CD8-positive, alpha-beta memory T cell (primary cell): ENCODE measurements at places on chromosomes 4 and X. TPM values are rescaled to one million over a fixed set of nuclear protein-coding genes. Genes with fewer than 3 reads are reported as not detected.
A peak's percentile ranks its signal among the peaks of the same experiment; 100 is the strongest.

UGT8 gene
- 0.46 TPM for total RNA-seq

TEX13B gene
- total RNA-seq = not detected

DNA sequence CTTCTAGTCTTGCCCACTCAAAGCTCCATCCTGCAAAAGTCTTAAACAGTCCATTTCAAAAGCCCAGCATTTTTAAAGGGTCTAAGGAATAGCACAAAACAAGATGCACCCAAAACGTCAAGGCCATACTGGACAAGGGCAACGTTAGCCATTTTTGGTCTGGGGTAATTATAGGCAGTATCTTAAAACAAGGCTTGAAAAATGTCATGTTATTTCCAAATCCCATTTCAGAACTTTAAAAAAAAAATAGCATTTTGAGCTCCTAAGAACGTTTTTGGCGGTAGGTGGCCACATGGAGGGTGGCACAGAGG, 584 bp upstream of the TMEM165 start:
- no peaks in the 10 kb centered on the region for H3K27me3 ChIP-seq
- no peaks in the 10 kb centered on the region for H3K36me3 ChIP-seq
- H3K27ac ChIP-seq = peak overlapping the region; percentile 91

HPSE gene
- total RNA-seq = 10.9 TPM

GRCh38 chrX:100048156-100048555, 361.9 kb downstream of the PCDH19 start:
- no peak overlapping the region for H3K4me3 ChIP-seq
- H3K27ac ChIP-seq = no peak overlapping the region
- no peak for DNase-seq
- H3K27me3 ChIP-seq = no peaks in the 10 kb centered on the region
- no peaks in the 10 kb centered on the region for H3K36me3 ChIP-seq

WNK3 gene
- total RNA-seq = 0.13 TPM

DDX60 gene
- total RNA-seq = 6.3 TPM

DNA sequence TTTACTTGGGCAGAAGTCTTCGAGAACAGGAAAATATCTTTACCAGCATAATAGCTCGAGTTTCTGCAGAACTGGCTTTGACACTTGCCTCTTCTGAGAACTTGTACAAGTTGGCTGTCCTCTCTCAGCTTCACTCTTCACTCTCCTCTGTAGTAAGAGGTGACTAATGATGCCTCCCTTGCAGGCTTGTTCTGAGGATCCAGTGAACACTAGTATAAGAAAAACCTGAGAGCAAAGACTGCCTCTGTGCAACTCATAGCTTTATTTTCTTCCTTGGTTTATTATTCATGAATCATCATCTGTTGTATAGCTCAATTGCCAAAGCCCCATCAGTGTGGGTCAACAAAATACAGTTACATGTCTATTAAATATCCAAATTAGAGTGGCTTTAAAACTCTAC, 266.7 kb upstream of the CLNK start:
- DNase-seq = no peak
- H3K4me3 ChIP-seq = no peak overlapping the region
- no peaks in the 10 kb centered on the region for H3K36me3 ChIP-seq
- H3K27me3 ChIP-seq = no peaks in the 10 kb centered on the region

SSX1 gene
- total RNA-seq = not detected

FAM184B gene
- 0.02 TPM for total RNA-seq

DNA sequence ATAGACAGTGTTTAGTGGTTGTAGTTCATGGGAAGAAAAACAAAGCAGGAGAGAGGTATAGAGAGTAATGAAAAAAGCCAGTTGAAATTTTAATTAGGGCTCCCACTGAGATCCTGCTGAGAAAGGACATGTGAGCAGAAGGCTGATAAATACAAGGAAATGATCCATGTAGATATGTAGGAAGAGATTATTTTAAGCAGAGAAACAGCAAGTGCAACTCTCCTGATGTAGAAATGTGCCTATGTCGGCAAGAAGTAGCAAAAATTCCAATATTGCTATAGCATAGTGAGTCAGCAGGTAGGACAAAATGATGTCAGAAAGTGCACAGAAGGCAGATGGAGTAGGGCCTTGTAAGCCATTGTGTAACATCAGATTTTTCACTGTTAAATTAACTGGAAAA, 1027.3 kb downstream of the PCDH18 start:
- H3K27me3 ChIP-seq = no peaks in the 10 kb centered on the region
- no peaks in the 10 kb centered on the region for H3K36me3 ChIP-seq
- H3K4me3 ChIP-seq = no peak overlapping the region
- no peak for DNase-seq

- H3K27me3 ChIP-seq = no peaks in the 10 kb centered on the region
- H3K4me1 ChIP-seq = no peaks in the 10 kb centered on the region
- H3K27ac ChIP-seq = no peak overlapping the region
- DNase-seq = no peak
- H3K4me3 ChIP-seq = no peak overlapping the region
Observed at GRCh38 chr4:51918251-51918650, 75.3 kb downstream of the DCUN1D4 start.

GLRA3 gene
- total RNA-seq = not detected
